ENCODE measurements at places on chromosomes 2 and 18.

DNA sequence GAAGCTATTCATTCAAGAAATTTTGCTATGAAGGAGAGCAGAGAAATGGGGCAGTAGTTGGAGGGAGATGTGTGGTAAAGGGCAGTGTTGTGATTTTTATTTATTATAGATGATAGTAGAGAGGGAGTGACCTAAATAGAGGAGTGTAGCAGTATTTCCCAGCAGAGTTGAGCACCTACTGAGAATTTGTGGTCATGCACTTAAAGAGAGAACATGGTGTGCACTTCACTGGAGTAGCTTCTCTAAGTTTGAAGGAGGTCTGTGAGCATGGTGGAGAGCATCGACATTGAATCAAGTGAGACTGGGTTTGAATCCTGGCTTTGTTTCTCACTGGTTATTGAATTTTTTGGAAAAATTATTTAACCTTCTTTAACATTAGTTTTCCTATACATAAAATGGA, 129.2 kb downstream of the AQP4 start:
- no peak for DNase-seq

- DNase-seq, result no peak
These were observed 53.8 kb downstream of the LRPPRC start for GRCh38 chr2:43941966-43942365.

DNA sequence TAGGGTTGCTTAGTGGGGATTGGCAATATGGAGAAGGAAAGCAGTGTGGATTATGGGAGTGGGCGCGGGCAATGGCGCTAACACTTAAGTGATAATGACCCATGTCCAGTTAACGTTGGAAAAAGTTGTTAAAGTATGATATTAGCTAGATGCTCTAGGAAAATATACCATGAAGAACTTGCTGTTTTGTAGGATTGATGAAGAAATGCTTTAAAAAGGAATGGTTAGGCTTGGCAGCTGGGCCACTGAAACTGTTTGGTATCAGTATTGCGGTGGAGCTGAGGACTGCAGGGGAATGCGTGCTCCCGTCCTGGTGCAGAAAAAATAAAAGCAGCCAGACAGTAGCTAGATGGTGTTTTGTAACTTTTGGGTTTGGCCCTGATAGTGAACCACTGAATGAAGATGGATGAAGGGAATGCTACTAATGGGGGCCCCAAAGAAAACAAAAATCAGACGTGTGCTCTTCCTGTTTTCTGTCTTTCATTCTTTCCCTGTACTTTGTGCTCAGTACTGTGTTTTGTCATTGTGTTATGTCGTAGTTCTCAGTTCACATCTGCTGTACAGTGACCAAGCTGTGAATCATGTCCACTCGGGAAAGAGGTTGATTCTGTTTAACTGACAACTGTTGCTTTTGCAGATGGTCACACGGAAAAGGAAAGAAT, 999 bp downstream of the INSIG2 start:
- no peak for DNase-seq

DNA sequence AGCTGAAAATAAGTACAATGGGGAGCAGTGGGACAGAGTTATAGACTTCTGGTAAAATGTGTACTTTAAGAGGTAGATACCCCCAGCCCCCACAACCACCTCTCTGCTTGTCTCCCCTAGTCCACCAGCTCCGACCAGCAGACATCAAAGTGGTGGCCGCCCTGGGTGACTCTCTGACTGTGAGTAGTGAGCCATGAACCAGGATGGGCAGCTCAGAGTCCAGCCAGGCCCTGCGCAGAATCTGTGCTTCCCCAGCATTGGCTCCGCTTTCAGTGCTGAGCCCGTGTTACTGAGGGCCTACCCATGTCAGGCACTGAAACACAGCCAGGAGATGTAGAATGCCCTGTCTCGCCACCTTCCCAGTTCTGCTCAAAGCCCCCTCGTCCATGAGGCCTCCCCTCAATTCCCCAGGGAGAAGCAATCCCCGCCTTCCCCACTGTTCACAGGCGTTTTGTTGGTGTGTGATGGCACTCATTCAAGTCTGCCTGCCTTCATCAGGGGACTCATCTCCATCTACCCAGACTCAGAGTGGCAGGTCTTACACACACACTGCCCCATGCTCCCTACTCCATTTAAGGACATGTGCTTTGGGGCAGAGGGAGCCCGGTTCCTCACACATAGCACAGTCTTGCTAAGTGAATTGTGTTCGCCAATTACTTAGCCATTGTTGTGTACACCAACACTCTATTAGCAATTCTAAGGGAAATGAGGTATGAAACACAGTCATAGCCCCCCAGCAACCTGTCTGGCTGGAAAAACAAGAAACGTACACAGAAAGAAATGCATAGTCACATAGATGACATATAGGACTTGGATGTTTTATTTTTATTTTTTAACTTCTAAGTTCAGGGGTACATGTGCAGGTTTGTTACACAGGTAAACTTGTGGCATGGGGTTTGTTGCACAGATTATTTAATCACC, 122.6 kb downstream of the PLB1 start:
- no peak for DNase-seq

GRCh38 chr2:228847684-228848083, 423.4 kb downstream of the PID1 start:
- DNase-seq, result no peak

DNA sequence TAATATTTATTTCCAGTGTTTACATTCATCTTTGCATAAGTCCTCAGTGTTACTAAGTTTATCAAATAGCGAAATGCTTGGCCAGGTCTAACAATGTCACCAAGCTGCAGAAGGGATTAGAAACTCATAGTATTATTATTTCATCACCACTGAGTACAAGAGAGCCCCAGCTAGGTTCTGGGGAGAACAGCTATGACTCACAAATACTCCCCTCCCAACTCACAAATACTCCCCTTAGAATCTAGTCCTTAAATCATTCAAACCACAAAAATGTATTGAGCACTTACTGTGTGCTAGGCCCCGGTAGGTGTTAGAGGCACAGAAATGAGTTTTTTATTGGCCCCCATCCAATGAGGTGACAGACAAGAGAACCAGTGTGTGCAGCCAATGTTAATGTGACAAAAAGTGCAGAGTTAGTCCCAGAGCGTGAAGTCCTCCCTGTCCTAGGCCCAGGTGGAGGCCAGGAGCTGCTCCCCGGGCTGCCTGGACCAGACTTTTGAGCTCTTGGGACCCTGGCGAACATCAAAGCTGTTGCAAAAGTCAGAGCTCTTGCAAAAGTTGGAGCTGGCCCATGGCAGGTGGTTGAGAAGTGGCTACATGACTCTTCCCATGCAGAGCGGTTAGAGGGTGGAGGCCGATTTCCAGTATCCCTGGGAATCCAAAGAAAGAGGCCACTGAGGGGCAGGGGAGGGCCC, 9.8 kb downstream of the STEAP3 start:
- no peak for DNase-seq

- no peak for DNase-seq
These were observed 18.6 kb upstream of the PKDCC start for GRCh38 chr2:42029171-42029570.

GRCh38 chr2:53856272-53856671, 3.5 kb downstream of the GPR75 start:
- no peak for DNase-seq

DNA sequence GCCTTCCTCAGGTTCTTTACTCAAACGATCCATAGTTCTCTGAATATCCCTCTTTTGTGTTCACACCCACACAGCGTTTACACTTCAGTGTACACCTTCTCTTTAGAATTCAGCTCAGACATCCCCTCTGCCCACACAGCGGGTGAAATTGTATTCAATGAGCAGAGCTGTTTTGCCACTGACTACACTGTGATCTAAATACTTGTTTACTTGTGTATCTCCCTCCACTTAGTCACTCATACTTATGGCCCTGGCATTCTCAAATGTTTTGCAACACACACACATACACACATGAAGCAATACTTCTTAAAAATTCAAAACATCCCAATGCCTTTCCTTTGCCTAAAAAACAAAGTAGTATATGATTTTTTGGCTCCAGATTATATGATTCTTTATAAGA, 297.1 kb downstream of the TMX3 start:
- no peak for DNase-seq

GRCh38 chr2:8447610-8448221, 234.1 kb upstream of the ID2 start:
- DNase-seq, result no peak

DNA sequence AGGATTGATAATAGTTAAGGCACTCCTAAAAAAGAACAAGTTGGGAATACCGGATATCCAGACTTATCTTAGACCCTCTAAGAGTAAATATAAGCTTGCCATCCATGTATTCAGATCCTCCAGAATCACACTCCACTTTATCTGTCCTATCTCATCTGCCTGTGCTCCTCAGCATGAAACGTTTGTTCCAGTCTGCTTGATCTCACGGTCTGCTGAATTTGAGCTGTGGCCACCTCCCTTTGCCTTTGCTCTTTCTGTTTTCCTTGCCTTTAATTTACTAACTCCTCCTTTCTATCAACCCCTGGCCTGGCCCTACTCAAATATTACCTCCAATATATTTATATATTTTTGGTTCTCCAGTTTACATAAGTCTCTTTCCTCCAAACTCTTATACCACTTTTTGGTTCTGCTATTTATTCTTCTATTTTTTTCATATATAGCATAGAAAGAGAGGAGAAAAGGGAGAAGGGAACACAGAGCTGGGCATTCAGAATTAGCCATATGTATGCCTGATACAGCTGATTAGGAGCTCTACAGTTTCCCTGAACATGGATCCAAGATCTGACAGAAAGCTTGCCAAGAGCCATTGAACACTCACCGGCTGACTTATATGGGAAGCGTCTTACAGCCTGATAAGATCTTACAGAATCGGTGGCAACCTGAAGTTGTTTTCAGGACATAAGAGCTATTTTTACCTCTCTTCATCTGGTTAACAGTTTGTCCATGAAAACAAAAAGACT, 21.8 kb upstream of the DNAJC27 start:
- no peak for DNase-seq

DNA sequence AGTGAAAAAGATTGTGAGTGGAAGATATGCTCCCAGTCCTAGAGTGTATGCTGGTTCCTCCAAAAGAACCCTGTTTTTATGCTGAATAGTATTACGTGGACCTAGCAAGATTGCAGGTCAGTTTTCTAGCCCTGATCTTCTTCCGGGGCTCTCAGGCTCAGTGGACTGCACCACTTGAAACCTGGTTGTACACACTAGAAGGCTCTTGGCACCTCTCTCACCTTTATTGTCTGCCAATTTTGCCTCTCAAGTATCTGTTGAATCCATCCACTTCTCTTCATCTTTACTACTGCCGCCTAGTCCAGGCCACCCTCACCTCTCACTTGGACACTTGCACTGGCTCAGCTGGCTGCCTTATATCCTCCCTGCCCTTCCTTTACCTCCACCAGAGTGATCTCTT, 16.8 kb downstream of the TTC39C start:
- DNase-seq, result no peak

DNA sequence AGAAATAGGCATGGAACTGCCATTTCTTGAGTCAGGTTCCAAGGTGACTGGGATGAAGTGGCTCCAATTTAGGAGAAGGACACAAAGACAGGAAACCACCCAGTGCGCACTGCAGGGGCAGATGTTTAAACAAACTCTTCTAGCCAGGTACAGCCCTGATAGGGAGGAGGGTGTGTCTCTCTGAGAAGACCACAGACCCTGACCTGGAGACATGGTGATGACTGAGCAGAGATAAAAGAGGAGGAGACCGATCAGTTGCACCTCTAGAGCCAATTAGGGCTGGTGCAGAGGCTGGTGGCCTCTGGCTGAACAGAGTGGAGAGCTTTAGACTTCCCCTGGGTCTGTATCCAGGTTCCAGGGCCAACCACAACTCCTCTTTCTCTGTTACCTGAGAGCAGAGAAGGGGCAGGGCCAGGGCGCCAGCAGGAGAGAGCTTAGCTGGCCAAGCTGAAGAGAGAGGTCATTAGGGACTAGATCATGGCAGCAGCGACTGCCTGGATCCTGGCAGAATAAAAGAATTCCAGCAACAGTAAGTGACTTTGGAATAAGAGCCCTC, 5.4 kb upstream of the SPOPL start:
- no peak for DNase-seq

DNA sequence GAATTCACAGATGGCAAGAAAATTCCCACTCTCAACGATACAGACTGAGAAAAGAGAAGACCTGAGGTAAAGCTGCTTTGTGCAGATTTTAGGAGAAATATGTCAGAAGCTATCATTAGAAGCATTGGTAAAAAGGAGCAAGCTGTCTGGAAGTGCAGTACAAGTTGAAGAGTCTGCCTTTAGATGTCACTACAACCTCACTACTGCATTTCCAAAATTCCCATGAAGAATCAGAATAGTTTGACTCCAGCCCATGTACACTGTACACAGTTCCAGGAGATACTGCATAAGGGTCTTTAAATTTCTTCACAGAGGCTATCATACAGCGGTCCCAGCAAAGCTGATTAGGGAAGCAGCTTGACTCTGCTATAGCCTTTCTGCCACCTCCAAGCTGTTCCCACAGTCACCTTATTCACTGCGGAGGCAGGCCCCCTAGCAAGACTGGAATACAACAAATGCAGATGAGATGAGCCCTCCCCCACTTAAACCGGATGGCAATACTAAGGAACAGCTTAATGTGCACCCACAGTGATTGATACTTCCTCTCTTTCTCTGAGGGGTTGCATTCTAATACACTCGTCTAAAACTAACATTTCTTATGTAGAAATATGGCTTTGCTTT, 527.4 kb downstream of the TMEM182 start:
- no peak for DNase-seq

GRCh38 chr2:95296011-95296410, 1.1 kb upstream of the KCNIP3 start:
- DNase-seq, result no peak

DNA sequence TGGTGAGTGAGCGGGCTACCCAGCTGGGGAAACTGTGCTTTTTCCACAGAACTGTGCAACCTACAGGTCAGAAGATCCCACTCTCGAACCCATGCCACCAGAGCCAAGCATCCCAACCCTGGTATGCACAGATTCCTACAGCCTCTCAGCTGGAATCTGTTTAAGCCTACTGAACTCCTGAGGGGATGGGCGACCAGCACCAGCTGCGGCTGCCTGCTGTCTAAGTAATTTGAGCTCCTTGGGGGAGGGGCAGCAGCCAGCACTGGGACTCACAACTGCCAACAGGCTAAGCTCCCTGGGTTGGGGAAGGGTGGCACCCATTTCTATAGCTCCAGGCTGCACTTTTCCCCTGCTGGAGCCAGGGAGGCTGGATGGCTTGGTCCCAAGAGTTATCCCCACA, 11.8 kb downstream of the CYP27C1 start:
- DNase-seq, result no peak
